ENCODE measurements at places on chromosomes 7 and 10.

GRCh38 chr7:47418601-47419309 lies 163.2 kb downstream of the TNS3 start:
- no peak for DNase-seq

- no peak for DNase-seq
These were observed 35.8 kb upstream of the ELN start for GRCh38 chr7:73992101-73992562.

- no peak for DNase-seq
These were observed 5.1 kb downstream of the HABP2 start for GRCh38 chr10:113557903-113558321.

DNA sequence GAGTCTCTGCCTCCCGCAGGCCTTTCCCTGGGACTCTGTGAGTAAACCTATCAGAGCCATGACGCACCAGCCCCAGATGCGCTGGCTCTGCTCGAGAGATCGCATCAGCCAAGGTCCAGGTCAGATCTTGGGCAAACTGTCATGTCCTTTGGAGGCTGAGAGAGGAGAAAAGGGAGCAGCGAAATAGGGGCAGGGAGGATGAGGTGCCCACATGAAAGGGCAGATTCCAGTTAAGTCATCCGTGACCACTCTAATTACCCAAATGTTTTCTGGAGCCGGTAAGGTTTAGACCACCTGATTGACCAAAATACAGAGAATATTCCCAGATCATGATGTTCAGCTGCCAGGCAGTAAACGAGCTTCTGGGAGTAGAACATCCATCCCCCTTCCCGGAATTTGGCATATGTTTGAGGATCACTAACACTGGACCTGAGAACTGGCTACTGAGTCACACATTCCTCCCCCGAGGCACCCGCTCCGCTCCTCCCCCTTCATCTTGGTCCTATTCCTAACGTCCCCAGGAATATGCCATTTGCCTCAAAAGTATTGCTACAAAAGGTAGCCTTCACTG lies 88.0 kb downstream of the FGFR2 start:
- DNase-seq, result no peak

GRCh38 chr7:21966271-21966670 lies 20.6 kb upstream of the CDCA7L start:
- no peak for DNase-seq
